ENCODE measurements at places on chromosomes 11 and 22.

DNA sequence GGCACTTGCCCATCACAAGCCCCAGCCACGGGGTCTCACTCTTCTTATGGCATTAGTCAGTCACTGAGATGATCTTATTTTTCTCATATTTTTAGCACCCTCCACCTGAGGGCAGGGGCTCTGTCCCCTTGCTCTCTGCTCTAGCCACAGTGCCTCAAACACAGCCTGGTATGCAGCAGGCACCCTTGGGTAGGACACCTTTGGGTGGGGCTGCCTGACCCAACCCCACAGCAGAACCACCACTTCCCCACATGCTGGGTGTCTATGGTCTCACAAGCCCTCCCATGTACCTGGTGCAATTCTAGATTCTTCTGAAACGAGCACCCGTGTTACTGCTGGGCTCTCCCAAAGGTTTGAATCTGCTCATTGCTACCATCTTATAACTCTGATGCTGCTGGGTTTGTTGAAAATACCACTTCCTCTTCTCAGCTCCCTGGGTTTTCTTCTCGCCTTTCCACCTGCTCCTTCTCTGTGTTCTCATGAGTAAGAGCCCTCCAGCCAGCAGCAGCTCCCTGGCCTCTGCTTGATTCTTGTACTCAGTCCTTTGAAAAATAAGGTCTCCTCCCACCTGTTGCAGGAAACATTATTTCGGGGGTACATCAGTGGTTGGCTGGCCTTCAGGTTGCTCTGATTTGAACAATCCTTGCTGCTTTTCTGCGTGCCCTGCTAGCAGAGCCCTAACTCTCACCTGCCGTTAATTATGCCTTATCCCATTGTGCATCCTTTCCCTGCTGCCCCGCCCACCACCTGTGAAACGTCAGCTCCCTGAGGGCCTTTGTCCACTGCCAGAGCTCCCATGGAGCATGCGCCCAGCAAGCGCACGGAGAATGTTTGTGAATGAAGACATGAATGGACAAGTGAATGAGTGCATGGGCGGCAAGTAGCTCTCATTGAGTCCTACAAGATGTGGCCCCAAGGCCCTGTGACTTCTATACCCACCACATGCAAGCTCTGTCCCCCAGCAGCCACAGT, 1181.6 kb downstream of the TBC1D22A start:
- no peak for DNase-seq

- no peak for DNase-seq
Observed at GRCh38 chr11:9732453-9732852, 68.6 kb downstream of the SWAP70 start.

GRCh38 chr11:86069408-86070101, 671 bp upstream of the PICALM start:
- DNase-seq = peak; percentile 39

DNA sequence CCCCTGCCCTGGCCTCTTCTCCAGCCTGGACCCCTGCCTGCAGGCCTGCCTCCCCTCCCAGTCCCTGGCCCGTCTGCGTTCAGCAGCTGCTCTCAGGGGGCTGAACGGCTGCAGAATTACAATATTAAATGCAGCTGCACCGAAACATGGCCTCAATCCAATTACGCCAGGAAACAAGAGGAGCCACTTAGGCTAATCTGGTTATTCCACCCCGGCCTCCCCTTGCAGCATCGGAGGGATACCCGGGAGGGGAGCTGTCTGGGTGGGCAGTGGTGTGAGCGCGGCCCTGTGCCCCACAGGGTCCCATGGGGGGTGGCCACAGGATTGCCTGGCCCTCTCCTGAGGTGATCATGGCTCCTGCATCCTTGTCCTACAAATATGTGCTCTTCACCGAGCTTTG, 42.6 kb downstream of the FLRT1 start:
- DNase-seq = no peak

DNA sequence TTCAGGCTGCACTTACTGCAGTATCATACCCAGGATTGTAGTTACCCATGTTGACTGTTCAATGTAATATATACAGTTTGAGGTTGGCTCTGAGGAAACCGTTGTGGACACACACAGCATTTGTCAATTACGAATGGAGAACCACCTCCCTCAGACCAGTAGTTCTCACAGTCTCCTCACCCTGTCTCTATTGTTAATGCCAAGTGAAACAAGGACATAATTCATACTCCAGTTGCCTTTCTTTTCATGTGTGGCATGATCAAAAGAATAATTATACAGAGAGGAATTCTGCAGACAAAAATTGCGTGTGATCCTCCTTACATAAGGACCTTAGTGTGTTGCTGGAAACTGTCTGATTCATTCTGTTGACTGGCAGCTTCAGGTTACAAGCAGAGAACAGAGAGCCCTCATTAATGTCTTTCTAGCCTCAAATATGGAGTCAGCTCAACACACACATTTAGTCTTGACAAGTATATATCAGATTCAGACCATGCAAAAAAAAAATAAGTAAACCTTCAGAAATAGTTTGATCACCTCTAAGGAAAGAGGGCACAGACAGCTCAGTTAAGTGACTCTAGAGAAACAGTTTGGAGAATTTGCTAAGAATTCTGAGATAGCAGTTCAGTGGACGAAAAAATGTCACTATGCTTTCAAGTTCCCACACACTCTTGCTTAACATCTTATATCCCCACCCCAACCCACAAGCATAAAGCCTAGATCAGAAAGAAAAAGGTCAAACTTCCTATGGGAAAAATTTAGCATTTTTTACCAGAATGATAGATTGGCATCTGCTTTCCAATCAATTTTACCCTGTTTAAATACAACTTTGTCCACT, 96.1 kb downstream of the MAML2 start:
- no peak for DNase-seq

DNA sequence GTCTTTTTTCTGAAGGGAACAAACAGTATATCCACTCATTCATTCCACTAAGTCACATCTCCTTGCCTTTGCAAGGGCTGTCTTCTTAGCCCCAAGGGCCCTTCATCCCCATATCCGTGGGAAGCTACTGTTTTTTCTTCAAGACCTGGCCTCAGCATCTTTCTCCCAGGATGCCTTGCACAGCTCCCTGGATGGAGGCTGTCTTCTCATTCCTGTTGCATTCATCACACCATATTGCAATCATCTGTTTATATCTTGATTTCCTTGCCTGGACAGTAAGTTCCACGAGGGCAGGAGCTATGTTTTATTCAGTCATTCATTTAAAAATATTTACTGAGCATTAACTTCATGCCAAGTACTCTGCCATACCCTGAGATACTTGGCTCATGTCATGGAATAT, 29.3 kb upstream of the NECTIN1 start:
- no peak for DNase-seq

DNA sequence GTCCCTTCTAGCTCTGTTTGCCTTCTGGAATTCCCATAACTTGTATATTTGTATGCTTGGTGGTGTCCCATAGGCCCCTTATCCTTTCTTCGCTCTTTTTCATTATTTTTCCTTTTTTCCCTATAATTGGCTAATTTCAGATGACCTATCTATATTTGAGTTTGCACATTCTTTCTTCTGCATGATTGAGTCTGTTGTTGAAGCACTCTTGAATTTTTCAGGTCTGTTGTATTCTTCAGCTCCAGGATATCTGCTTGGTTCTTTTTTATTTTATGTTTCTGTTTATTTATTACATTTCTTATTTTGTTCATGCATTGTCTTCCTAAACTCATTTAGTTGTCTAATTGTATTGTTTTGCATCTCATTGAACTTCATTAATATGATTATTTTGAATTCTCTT, 28.0 kb downstream of the NCAM1 start:
- no peak for DNase-seq

- no peak for DNase-seq
Observed at GRCh38 chr11:18739685-18740084, 13.7 kb upstream of the IGSF22 start.

DNA sequence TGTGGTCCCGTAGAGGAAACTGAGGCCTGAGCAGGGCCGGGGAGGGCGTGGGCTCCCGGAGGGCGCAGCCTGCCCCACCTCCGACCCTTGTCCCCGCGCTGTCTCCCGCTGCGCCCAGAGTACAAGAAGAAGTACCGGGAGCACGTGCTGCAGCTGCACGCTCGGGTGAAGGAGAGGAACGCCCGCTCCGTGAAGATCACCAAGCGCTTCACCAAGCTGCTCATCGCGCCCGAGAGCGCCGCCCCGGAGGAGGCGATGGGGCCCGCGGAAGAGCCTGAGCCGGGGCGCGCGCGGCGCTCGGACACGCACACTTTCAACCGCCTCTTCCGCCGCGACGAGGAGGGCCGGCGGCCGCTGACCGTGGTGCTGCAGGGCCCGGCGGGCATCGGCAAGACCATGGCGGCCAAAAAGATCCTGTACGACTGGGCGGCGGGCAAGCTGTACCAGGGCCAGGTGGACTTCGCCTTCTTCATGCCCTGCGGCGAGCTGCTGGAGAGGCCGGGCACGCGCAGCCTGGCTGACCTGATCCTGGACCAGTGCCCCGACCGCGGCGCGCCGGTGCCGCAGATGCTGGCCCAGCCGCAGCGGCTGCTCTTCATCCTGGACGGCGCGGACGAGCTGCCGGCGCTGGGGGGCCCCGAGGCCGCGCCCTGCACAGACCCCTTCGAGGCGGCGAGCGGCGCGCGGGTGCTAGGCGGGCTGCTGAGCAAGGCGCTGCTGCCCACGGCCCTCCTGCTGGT, 1.9 kb downstream of the NLRP6 start:
- no peak for DNase-seq

- no peak for DNase-seq
Observed at GRCh38 chr11:127130321-127130720, 129.8 kb upstream of the KIRREL3 start.

- DNase-seq = no peak
Observed at GRCh38 chr11:122808478-122808869, 29.8 kb upstream of the CRTAM start.

DNA sequence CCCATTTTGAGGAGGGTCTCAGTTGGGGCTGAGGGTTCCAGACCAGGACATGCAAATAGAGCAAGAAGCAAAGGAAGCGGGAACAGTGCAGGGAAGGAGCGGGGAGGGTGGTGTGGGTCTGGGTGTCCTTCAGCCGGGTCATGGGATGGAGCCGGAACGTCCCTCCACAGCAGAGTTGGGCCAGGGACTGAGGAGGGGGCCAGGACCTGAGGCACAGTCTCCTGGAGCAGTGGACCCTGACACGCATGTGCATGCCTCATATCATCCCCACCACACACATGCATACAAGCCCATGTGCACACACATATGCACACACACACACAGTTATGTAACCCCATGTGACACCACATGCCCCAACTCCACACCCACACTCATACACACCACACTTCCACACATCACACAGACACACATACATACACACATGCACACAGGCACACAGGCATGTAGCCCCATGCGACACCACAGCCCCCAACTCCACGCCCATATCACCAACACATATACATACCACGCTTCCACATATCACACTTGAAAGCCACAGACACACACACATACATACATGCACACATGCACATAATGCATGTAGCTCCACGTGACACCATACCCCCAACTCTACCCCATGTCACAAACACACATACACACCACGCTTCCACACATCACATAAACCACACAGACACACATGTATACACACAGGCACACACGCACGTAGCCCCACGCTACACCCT, 1026.6 kb downstream of the BRD1 start:
- no peak for DNase-seq

GRCh38 chr11:84142411-84142810, 856.2 kb upstream of the CCDC90B start:
- DNase-seq = no peak

- DNase-seq = no peak
Observed at GRCh38 chr22:19786264-19786585, 25.6 kb downstream of the TBX1 start.

DNA sequence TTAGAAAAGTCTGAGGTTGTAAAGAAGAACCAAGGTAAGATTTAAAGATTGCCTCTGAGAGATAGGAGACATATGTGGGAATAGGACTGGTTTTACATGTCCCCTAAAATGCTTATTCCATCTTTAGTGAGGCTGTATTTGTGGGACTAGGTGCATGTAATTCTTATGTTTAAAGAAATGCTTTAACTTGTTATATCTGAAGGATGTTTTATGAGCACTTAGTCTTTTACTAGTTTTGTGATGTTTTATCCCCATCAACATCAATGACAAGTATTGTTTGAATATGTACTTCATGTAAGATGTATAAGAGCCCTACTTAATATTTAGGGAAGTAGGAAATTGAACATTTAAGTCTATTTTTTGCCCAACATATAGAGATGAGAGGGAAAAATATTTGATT, 24.7 kb downstream of the GRAMD1B start:
- DNase-seq = no peak

- DNase-seq = no peak
Observed at GRCh38 chr11:111402411-111402810, 23.3 kb upstream of the POU2AF1 start.

DNA sequence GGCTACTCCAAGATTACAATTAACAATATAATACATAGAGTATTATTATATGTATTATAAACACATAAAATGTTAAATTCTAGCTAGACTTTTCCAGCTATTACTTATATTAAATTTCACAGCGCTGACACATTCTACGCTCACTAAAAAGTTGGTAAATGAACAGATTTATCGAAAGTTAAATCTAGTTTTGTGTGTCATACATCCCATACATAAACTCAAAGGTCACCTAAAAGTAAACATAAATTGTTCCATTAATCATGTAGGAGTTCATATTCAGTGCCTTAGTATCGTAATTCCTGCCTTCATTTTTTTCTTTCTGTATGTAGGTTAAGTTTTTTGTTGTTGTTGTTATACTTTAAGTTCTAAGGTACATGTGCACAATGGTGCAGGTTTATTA, 10.9 kb downstream of the FNBP4 start:
- no peak for DNase-seq

DNA sequence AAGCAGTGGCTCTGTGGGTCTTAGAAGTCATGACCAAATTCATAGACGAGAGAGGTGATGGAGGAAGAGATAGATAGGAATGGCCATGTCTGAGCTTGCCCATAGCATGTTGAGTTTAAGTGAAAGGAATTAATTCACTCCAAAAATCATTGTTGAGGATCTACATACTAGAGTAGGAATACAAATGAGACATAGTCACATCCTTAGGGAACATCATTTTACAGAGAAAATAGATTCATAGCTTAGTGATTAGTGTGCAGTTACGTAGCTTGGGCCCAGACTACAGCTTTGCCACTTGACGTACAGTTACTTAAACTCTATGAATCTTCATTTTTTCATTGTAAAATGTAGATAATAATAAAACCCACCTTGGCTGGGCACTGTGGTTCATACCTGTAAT, 21.4 kb upstream of the BMAL1 start:
- DNase-seq = no peak

- DNase-seq = no peak
Observed at GRCh38 chr22:50486561-50487289, at the start of gene MIOX. Gene MIOX, plus strand, starts transcription at chr22:50486859. Its CDS starts 39 bp downstream, at chr22:50486898.

- DNase-seq = no peak
Observed at GRCh38 chr22:49825944-49826602, 1.6 kb downstream of the BRD1 start.

GRCh38 chr11:86129740-86130540, 61.1 kb upstream of the PICALM start:
- no peak for DNase-seq

GRCh38 chr11:120324932-120325810, at the start of gene TLCD5:
Gene TLCD5, plus strand, starts transcription at chr11:120325299. Its CDS starts 2,143 bp downstream, at chr11:120327442.
- no peak for DNase-seq
